PC-3 (cell line): ENCODE measurements at places on chromosomes 3 and 15. TPM values are rescaled to one million over a fixed set of nuclear protein-coding genes. Genes with fewer than 3 reads are reported as not detected.
A peak's percentile ranks its signal among the peaks of the same experiment; 100 is the strongest.

The TMEM158 gene
- total RNA-seq = 80.6 and 82.9 TPM in 2 replicates

The IP6K2 gene
- 88.1 and 102 TPM in 2 replicates for total RNA-seq

DNA sequence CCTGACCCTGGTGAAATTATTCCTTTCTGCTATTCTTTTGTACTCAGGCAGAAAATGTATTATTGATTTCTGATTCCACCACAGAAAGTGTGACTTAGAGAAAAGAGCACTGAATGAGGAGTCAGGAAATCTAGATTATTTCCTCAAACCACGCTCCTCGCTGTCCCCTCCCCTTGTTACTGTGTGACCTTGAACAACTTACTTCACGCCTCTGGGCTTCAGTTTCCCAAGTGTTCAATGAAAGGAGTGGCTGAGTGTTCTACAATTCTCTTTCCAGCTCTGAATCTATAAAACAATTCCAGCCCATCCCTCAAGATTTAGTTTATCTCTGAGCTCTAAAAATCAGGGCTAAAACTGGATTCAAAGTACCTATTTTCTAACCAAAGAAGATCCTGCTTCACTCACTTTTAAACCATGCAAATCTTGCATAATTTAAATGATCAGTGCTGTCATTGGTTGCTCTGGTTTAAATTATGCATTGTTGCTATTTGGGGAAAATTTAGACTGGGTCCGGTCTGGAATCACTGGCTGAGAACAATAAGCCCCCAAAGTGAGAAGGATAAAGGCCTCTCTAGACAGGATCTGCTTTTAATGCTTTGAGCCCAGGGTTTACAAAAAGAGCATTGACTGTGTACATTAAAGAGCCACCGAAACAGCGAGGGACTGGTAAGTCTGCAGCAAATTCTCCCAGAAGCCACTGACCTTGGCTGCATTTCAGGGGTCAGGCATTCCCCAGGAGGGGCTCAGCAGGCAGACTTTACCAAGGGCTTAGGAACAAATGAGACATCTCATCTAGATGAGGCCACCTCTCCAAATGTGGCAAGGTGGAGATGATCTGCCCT, 3.2 kb downstream of the TNIK start:
- no peak for DNase-seq

GRCh38 chr3:88632226-88632625, 475.2 kb upstream of the EPHA3 start:
- no peak for DNase-seq

DNA sequence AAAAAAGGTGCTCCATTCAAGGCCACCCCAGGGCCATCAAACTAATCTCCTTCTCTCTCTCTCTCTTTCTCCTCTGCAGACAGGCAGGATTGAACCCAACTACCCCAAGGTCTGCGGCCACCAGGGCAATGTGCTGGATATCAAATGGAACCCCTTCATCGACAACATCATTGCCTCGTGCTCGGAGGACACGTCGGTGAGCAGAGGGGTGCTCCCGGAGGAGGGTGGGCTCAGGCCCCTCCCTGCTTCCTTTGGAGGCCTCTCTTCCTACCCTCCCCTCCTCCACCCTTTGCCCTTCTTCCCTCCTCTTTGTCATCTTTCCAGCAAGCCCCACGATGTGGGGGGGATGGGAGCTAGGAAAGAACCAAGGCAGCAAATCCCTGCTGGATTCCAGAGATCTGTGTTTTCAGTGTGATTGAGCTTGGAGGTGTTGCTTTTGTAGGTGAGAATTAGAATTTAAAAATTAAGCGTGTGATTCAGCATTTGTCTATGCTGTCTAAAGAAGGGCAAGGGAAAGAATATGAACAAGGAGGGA, 116.3 kb downstream of the CORO2B start:
- no peak for DNase-seq

GRCh38 chr15:83372434-83372891, 74.7 kb upstream of the SH3GL3 start:
- peak; percentile 25 for DNase-seq

- DNase-seq = no peak
Measured at GRCh38 chr15:61081027-61081322, 148.1 kb downstream of the RORA start.
